ENCODE measurements at places on chromosomes 7 and 10.

DNA sequence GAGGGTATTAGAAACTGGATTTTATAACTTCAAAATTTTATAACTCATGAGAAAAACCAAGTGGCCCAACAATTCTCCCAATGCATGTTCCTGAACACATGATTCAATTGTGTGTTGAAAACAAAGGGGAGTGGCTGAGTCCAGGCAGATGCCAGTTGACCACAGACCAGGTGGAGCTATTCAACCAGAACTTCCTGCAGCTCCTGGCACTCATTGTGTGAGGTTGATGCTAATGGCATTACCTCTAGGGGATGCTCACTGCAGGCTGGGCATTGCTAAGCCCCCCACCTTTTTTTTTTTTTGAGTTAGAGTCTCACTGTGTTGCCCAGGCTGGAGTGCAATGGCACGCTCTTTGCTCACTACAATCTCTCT, 20.3 kb downstream of the MYOF start:
- H3K27ac ChIP-seq, result no peak overlapping the region
- H3K36me3 ChIP-seq, result peaks cover 7% of the 10 kb centered on the region
- DNase-seq, result no peak
- H3K27me3 ChIP-seq, result no peaks in the 10 kb centered on the region
- no peak overlapping the region for H3K4me3 ChIP-seq

DNA sequence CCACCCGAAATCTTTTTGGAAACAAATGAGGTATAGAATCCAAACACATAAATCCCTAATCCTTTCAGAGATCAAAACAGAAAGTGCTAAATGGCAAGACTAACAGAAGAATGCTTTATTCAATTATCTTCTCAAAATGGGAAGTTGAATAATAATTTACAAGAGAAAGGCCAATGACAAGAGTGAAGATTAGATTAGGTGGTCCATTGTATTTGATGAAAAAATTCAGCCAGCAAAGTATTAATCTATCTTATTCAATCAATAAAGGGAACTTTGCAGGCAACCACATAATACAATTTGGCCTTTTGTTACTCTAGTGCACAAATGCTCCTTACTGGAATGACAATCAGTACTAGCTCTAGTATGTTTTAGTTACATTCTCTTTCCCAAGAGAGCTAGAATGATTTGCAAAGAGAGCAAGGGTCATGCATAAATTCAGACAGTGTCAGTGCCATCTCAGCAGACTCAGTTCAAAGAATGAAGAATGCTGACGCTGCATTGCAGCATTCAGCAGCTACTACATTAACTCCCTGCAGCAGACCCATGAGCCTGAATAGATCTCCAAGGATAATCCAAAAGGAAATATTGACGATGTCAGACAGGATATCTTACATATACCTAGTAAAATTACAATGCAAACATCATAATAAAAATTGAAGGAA, 131.8 kb downstream of the ANK3 start:
- H3K27ac ChIP-seq, result no peak overlapping the region
- peak; percentile 26 for DNase-seq
- peaks cover 34% of the 10 kb centered on the region for H3K4me1 ChIP-seq
- H3K36me3 ChIP-seq, result no peaks in the 10 kb centered on the region
- H3K27me3 ChIP-seq, result no peaks in the 10 kb centered on the region
- no peak overlapping the region for H3K4me3 ChIP-seq

DNA sequence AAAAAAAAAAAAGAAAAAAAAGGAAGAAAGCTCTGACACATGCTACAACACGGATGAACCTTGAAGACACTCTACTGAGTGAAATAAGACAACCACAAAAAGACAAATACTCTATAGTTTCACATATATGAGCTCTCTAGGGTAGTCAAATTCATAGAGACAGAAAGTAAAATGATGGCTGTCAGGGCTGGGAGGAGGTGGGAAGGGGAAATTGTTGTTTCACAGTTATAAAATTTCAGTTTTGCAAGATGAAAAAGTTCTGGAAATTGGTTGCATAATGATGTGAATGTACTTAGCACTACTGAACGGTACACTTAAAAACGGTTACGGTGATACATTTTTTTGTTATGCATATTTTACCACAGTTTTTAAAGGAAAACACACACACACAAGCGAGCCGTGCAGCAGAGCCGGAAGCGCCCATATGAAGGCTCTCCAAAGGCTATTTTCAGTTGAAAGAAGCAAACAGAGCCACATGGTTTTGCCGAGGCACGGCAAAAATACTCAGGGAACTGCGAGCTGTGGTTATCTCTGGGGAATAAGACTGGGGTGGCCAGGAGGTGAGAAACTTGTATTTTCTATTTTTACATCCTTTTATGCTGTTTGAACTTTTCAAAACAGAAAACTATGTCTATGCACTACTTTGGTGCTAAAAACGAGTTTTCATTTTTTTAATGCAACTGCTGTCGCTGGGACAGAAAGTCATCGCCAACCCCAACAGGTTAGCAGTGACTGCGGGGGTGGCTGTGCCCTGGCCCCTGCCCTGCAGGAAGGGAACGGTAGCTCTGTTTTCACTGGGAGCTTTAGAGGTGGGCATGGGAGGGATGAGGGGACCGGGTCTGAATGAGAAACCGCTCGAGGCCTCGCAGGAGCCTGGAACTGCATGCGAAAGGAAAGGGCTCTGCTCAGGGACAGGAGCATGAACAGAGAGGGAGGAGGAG, 132.9 kb downstream of the OAT start:
- no peaks in the 10 kb centered on the region for H3K36me3 ChIP-seq
- no peak for DNase-seq

- DNase-seq, result no peak
- peaks cover 15% of the 10 kb centered on the region for H3K27me3 ChIP-seq
- no peaks in the 10 kb centered on the region for H3K36me3 ChIP-seq
- no peak overlapping the region for H3K27ac ChIP-seq
- H3K4me1 ChIP-seq, result peaks cover 54% of the 10 kb centered on the region
- peak overlapping the region; percentile 81 for H3K4me3 ChIP-seq
Measured at GRCh38 chr7:28854750-28855074, 103.4 kb downstream of the TRIL start.

- peaks cover 14% of the 10 kb centered on the region for H3K36me3 ChIP-seq
- DNase-seq, result peak; percentile 87
- peaks cover 31% of the 10 kb centered on the region for H3K4me1 ChIP-seq
Measured at GRCh38 chr7:4681886-4682620, at the start of gene FOXK1. Gene FOXK1, plus strand, starts transcription at chr7:4682295. Its CDS starts 14 bp downstream, at chr7:4682309.

DNA sequence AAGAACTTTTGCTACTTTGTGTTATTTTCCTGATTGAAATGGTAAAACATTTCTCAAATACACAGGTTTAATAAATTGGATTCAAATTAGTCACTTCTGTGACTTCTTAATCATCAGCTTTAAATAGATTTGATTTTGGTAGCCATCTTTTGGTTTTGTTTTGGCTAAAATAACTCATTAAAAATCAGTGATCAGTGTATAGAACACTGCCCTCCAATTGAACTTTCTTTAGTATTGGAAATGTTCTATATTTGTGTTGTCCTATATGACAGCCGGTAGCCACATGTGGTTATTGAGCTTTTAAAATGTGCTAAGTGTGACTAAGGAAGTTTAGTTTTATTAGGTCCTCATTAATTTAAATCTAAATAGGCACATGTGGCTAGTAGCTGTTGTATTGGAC, 50.4 kb downstream of the GLCCI1 start:
- H3K27ac ChIP-seq, result no peak overlapping the region
- DNase-seq, result no peak
- no peaks in the 10 kb centered on the region for H3K4me1 ChIP-seq
- peaks cover 43% of the 10 kb centered on the region for H3K36me3 ChIP-seq

GRCh38 chr7:81719865-81720264, 50.0 kb downstream of the HGF start:
- DNase-seq, result no peak
- no peaks in the 10 kb centered on the region for H3K36me3 ChIP-seq
- no peaks in the 10 kb centered on the region for H3K4me1 ChIP-seq
- no peak overlapping the region for H3K27ac ChIP-seq
- no peak overlapping the region for H3K4me3 ChIP-seq
- H3K27me3 ChIP-seq, result no peaks in the 10 kb centered on the region

- peaks cover 8% of the 10 kb centered on the region for H3K36me3 ChIP-seq
- no peaks in the 10 kb centered on the region for H3K27me3 ChIP-seq
- H3K4me1 ChIP-seq, result peaks cover 67% of the 10 kb centered on the region
- H3K4me3 ChIP-seq, result peak overlapping the region; percentile 33
Measured at GRCh38 chr7:25777969-25778708, 373.9 kb upstream of the NFE2L3 start.

- no peak for DNase-seq
- no peak overlapping the region for H3K4me3 ChIP-seq
- H3K36me3 ChIP-seq, result no peaks in the 10 kb centered on the region
- H3K27ac ChIP-seq, result no peak overlapping the region
- peaks cover 12% of the 10 kb centered on the region for H3K27me3 ChIP-seq
- H3K4me1 ChIP-seq, result no peaks in the 10 kb centered on the region
Measured at GRCh38 chr7:51011710-51012350, 229.1 kb upstream of the GRB10 start.

- peak overlapping the region; percentile 15 for H3K27ac ChIP-seq
- H3K4me1 ChIP-seq, result peaks cover 14% of the 10 kb centered on the region
- peaks cover 31% of the 10 kb centered on the region for H3K36me3 ChIP-seq
- no peak overlapping the region for H3K4me3 ChIP-seq
Measured at GRCh38 chr10:74917481-74918077, 91.2 kb downstream of the KAT6B start.

GRCh38 chr7:27245798-27246691, 3.4 kb downstream of the EVX1 start:
- peaks cover 100% of the 10 kb centered on the region for H3K27me3 ChIP-seq
- H3K4me1 ChIP-seq, result peaks cover 68% of the 10 kb centered on the region
- no peaks in the 10 kb centered on the region for H3K36me3 ChIP-seq
- H3K27ac ChIP-seq, result no peak overlapping the region

GRCh38 chr10:97960269-97961056, 70.0 kb downstream of the CRTAC1 start:
- H3K27me3 ChIP-seq, result peaks cover 57% of the 10 kb centered on the region
- peak; percentile 44 for DNase-seq
- no peak overlapping the region for H3K27ac ChIP-seq
- no peaks in the 10 kb centered on the region for H3K4me1 ChIP-seq

DNA sequence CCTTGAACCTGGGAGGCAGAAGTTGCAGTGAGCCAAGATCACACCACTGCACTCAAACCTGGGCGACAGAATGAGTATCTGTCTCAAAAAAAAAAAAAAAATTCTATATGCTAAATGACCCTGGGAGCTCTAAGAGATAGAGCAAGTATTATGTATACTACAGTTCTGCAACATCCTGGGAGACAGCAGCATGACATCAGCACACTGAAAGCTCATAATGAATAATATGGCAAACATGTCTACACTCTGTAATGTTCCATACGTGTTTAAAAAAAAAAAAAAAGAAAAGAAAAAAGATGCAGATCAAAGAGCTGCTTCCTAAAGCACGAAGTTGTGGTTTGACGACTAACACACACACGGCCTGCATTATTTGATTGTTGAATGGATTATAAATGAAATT, 72.5 kb downstream of the CUL2 start:
- H3K4me1 ChIP-seq, result peaks cover 8% of the 10 kb centered on the region
- DNase-seq, result no peak
- H3K27ac ChIP-seq, result no peak overlapping the region
- H3K27me3 ChIP-seq, result no peaks in the 10 kb centered on the region

- no peak overlapping the region for H3K4me3 ChIP-seq
- H3K27me3 ChIP-seq, result no peaks in the 10 kb centered on the region
- H3K36me3 ChIP-seq, result no peaks in the 10 kb centered on the region
- no peaks in the 10 kb centered on the region for H3K4me1 ChIP-seq
- no peak for DNase-seq
Measured at GRCh38 chr10:64690194-64690593, 1169.0 kb downstream of the REEP3 start.
